IMR-90 (cell line): ENCODE measurements at places on chromosomes 16 and 17. TPM values are rescaled to one million over a fixed set of nuclear protein-coding genes. Genes with fewer than 3 reads are reported as not detected.
A peak's percentile ranks its signal among the peaks of the same experiment; 100 is the strongest.

- peaks cover 3% of the 10 kb centered on the region; the same call in 1 of the 2 replicates for H3K27me3 ChIP-seq
- H3K4me3 ChIP-seq = no peak overlapping the region
- no peak overlapping the region for H3K27ac ChIP-seq
- no peaks in the 10 kb centered on the region for H3K36me3 ChIP-seq
- peaks cover 18% of the 10 kb centered on the region for H3K4me1 ChIP-seq
Measured at GRCh38 chr17:58528443-58528842, 14.0 kb upstream of the MTMR4 start.

DNA sequence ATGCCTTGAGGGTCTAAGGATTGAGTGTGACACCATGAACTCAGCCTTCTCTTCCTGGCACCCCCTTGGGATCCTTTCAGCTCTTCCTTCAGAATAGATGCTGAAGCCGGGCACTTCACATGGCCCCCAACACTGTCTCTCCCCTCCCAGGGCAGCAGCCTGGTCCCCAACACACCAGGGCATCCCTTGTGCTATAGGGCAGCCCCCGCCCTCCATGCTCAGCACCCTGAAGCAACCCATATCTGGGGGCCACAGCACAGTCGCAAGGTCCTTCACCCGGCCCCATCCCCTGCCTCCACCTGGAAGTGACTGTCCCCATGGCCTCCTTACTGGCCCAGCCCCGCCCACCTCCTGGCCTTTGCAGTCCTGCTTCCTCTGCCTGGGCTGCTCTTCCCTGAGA is 143.1 kb downstream of the C16orf95 start:
- peaks cover 4% of the 10 kb centered on the region; the same call in 1 of the 2 replicates for H3K4me1 ChIP-seq
- no peak overlapping the region for H3K27ac ChIP-seq
- H3K4me3 ChIP-seq = no peak overlapping the region
- H3K36me3 ChIP-seq = no peaks in the 10 kb centered on the region
- DNase-seq = no peak

GRCh38 chr17:3282901-3283300 is 15.3 kb downstream of the OR3A1 start:
- DNase-seq = no peak
- H3K4me3 ChIP-seq = no peak overlapping the region
- no peaks in the 10 kb centered on the region for H3K4me1 ChIP-seq
- no peaks in the 10 kb centered on the region for H3K27me3 ChIP-seq

- H3K27me3 ChIP-seq = peaks cover 13% of the 10 kb centered on the region; the same call in 1 of the 2 replicates
- H3K27ac ChIP-seq = no peak overlapping the region
- no peak for DNase-seq
- no peak overlapping the region for H3K4me3 ChIP-seq
- no peaks in the 10 kb centered on the region for H3K36me3 ChIP-seq
Measured at GRCh38 chr16:87216841-87217275, 100.3 kb downstream of the C16orf95 start.

- no peaks in the 10 kb centered on the region for H3K27me3 ChIP-seq
- no peak overlapping the region for H3K4me3 ChIP-seq
- H3K27ac ChIP-seq = no peak overlapping the region
- no peak for DNase-seq
Measured at GRCh38 chr17:38725066-38725465, 5.1 kb upstream of the CISD3 start.

The SULT1A2 gene
- total RNA-seq = not detected in 2 replicates

DNA sequence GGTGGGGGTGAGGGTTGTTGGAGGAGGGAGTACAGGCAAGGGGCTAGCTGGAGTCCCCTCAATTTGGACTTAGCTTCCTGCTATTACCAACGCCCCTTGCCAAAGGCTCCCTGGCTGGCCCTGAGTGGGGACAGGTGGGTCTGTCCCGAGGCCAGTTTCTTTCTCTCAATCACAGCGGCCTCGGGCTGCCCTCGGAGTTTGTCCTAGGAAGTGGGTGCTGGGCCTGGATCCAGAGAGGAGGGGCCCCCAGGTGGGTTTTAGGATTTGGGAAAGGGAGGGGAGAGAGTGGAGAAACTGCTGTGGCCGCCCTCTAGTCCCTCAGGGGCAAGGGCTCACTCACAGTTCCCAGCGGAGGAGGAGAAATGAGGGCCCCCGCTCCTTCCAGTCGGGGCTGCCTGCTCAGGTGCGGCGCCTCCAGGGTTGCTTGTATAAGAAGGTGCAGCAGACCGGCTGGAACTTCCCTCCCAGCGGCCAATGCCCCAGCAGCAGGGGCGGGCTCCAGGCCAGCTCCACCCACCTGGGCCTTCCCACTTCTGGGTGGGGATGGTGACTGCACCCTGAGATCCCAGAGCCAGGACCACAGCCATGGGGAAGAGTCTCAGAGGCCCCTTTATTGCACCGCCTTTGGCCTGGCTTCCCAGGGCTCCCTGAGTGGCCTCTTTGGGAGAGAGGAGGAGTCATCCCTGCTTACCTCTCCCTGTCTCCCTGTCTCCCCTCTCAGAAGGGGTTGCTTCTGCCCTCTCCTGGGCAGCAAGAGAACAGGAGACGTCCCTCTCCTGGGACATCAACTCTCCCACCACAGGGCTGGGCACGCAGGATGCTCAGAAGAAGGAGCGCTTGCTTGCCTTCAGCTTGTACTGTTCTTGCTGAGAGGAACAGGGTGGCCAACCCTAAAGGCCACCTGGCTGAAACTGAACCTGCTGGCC is 112.0 kb upstream of the SMURF2 start:
- H3K27me3 ChIP-seq = no peaks in the 10 kb centered on the region
- H3K36me3 ChIP-seq = peaks cover 5% of the 10 kb centered on the region; the same call in 1 of the 2 replicates
- no peak overlapping the region for H3K4me3 ChIP-seq
- H3K4me1 ChIP-seq = peaks cover 11% of the 10 kb centered on the region
- H3K27ac ChIP-seq = no peak overlapping the region; the same call in 1 of the 2 replicates
- peak; percentile 75 for DNase-seq

The PPY gene
- not detected in 2 replicates for total RNA-seq

GRCh38 chr17:36888236-36888951 is 48.9 kb upstream of the LHX1 start:
- DNase-seq = no peak
- no peaks in the 10 kb centered on the region for H3K4me1 ChIP-seq
- no peak overlapping the region for H3K4me3 ChIP-seq
- no peaks in the 10 kb centered on the region for H3K36me3 ChIP-seq

DNA sequence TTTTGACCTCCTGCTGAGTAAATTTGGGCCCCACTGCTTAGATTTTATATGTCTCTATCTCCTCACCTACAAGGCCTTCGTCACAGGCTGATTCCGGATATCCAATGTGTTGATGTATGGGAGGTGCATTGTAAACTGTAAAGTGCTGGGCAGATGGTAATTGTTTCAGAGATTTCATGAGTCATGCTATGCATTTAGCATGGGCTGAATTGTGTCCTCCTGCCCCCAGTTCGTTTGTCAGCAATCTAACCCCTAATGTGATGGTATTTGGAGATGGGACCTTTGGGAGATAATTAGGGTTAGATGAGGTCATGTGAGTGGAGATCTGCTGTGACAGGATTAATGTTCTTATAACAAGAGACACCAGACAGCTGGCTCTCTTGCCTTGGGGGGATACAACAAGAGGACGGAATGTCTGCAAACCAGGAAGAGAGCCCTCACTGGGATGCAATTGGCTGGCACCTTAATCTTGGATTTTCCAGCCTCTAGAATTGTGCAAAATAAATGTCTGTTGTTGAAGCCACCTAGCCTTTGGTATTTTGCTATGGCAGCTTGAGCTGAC is 101.8 kb upstream of the NLRP1 start:
- no peak overlapping the region for H3K4me3 ChIP-seq
- H3K27me3 ChIP-seq = no peaks in the 10 kb centered on the region
- DNase-seq = no peak
- H3K27ac ChIP-seq = no peak overlapping the region

DNA sequence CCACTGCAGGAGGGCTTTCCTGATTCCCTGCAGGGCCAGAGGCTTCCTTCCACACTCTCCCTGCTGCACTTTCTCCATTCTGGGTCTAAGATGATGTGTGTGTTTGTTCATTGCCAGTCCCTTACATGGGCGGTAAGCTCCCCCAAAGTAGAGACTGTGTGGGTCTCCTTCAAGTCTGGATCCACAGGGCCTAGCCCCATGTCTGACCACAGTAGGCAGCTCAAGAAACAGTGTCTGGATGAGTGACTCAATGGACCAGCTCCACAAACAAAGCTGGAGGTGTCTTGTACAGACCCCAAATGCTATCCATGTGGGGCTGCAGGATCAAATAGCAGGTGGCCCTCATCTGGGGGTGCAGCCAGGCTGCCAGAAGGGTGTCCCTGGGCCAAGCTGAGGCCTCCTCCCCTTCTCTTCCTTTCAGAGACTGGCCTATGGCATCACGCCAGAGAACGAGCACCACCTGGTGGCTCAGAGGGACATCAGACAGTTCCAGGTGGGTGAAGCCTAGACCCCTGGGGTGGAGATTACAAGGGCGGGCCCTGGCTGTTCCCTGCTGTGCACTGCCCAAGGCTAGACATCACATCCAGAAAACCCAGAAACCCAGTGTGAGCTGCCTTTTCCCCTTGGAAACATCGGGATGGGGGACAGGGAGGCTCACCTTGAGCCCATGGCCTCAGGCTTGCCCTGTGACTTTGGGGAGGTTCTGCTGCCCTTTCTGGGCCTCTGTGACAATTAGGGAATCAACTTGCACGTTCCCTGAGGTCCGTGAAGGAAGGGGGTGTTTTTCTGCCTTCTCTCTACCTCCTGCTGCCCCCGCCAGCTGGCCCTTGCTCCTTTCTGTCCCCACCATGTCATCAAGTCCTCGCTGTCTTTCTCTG is 45.9 kb downstream of the SLC6A2 start:
- peak; percentile 26 for DNase-seq
- no peaks in the 10 kb centered on the region for H3K4me1 ChIP-seq
- peaks cover 30% of the 10 kb centered on the region for H3K27me3 ChIP-seq
- no peaks in the 10 kb centered on the region for H3K36me3 ChIP-seq
- H3K4me3 ChIP-seq = no peak overlapping the region

DNA sequence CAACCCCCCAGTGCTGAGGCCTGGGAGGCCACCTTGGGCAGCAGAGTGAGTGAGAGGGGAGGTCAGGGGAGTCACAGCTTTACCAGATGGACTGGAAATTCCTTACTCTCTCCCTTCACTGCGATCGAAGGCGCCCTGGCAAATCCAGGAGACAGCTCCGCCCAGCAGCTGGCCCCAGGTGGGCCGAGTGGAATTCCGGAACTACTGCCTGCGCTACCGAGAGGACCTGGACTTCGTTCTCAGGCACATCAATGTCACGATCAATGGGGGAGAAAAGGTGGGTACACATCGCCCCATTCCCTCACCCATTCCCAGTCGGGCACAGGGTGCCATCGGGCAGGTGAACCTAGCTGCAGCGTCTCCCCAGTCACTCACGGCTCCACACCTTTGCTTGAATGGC is 91.6 kb downstream of the ABCC6 start:
- peaks cover 80% of the 10 kb centered on the region for H3K36me3 ChIP-seq
- no peaks in the 10 kb centered on the region for H3K27me3 ChIP-seq
- no peak overlapping the region for H3K4me3 ChIP-seq
- H3K4me1 ChIP-seq = 0 out of 2 replicates have a peak, but pooled peaks cover 2% of the 10 kb centered on the region
- no peak for DNase-seq
- no peak overlapping the region for H3K27ac ChIP-seq

GRCh38 chr17:28335959-28336871 is 654 bp downstream of the TNFAIP1 start:
- peak overlapping the region; percentile 54 for H3K4me3 ChIP-seq
- H3K27me3 ChIP-seq = no peaks in the 10 kb centered on the region
- H3K36me3 ChIP-seq = peaks cover 24% of the 10 kb centered on the region
- H3K4me1 ChIP-seq = peaks cover 13% of the 10 kb centered on the region
- peak; percentile 94 for DNase-seq

DNA sequence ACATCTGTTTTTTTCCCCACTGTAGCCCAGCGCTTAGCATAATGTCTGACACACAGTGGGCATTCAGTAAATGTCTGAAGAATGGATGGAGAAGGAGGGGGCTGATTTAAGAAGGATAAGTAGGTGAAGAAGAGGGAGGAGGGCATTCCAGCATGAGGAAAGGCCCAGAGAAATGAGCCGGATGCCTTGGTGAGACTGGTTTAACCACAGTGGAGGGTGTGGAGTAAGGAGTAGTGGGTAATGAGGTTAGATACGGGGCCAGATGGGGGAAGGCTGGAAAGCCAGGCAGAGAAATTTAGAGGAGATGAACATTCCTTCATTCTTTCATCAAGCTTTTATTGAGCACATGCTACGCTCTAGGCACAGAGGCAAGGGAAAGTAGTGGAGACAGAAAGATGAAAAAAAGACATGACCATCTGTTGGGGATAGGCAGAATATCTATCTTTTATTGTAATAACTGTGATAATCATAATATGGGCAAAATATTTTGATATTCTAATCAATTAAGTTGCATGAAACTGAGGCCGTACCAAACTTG is 43.7 kb upstream of the NFAT5 start:
- no peak overlapping the region for H3K27ac ChIP-seq
- H3K27me3 ChIP-seq = no peaks in the 10 kb centered on the region
- H3K36me3 ChIP-seq = no peaks in the 10 kb centered on the region

DNA sequence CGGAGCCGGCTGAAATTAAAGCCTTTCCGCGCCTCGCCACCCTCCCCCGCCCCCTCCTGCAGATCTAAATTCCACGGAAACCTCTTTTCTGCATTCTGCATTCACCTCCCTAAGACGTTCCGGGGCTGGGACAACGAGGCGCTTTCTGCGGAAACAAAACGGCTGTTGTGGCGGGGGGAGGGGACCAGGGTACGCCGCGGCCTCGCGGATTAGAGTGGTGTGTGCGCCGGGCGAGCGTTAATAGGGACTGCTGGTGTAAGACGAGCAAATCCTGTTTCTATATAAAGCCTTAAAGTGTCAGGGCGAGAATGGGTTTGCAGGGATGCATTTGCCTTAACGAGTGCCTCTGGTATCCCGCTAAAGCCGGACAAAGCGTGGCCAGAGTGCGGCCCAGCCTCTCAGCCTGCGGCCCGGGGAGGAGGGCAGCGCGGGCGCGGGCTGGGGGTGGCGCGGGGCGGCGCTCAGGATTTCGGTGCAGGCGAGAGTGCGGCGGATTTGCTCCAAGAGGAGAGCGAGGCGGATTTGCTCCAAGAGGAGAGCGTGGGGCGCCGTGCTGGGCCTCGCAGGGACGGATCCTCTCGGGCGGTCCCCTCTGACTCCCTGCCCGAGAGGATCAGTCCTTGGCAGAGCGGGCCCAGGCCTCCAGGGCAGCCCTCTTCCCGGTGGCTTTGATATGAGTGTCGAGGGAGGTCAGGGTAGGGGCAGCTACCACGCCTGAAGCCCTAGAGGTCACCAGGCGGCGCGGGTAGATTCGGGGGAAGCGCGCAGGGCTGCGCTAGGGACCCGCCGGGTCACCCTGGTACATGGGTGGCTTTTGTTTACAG is 5.1 kb downstream of the BAHCC1 start:
- no peaks in the 10 kb centered on the region for H3K27me3 ChIP-seq
- no peaks in the 10 kb centered on the region; the same call in 1 of the 2 replicates for H3K36me3 ChIP-seq
- peaks cover 32% of the 10 kb centered on the region for H3K4me1 ChIP-seq
- peak overlapping the region; percentile 52 for H3K4me3 ChIP-seq
- DNase-seq = peak; percentile 60

The FAM20A gene
- total RNA-seq = not detected in 2 replicates

GRCh38 chr16:49337814-49338350 is 35.7 kb upstream of the C16orf78 start:
- no peak overlapping the region for H3K4me3 ChIP-seq
- DNase-seq = no peak
- H3K27ac ChIP-seq = no peak overlapping the region
- no peaks in the 10 kb centered on the region for H3K4me1 ChIP-seq

- DNase-seq = peak; percentile 64
- H3K4me1 ChIP-seq = peaks cover 7% of the 10 kb centered on the region
- no peaks in the 10 kb centered on the region for H3K36me3 ChIP-seq
- no peak overlapping the region for H3K27ac ChIP-seq
- no peaks in the 10 kb centered on the region for H3K27me3 ChIP-seq
Measured at GRCh38 chr17:62725791-62726249, 82.3 kb downstream of the MARCHF10 start.
